ENCODE measurements at places on chromosomes 1 and 21.

GRCh38 chr1:938088-938683 is 14.5 kb downstream of the SAMD11 start:
- DNase-seq = no peak

GRCh38 chr21:45391743-45392572 is 13.0 kb upstream of the COL18A1 start:
- no peak for DNase-seq

- no peak for DNase-seq
Measured at GRCh38 chr1:154478639-154479038, 23.4 kb upstream of the TDRD10 start.

- DNase-seq = no peak
Measured at GRCh38 chr21:39961251-39961650, 94.0 kb downstream of the PCP4 start.

DNA sequence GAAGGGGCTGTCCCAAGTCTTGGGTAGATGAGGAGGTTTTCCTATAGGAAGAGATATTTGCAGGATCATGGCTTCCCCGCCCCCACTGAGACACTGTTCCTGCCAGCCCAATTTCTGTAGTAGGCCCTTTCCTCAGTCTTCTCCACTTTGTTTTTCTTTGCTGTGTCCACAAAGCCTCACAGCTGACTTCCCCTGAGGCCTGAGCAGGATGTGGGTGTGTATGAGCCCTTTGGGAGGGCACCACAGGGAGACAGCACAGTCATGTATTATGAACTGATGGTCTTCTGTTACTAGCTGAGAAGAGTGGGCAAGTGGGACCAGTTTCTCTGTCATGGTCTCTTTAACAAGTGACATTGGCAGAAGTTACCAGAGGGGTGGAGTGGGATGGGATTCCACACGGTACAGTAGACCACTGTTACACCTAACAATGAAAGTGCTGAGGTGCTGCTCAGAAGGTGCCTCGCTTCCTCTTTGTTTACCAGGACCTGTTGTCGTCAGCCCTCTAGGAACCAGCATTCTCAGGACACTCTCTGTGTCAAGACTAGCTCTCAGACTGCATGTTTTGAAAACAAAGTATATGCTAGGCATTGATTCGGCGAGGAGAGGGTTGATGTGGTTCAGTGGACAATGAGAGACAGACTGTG is 253.8 kb upstream of the HOOK1 start:
- DNase-seq = no peak

DNA sequence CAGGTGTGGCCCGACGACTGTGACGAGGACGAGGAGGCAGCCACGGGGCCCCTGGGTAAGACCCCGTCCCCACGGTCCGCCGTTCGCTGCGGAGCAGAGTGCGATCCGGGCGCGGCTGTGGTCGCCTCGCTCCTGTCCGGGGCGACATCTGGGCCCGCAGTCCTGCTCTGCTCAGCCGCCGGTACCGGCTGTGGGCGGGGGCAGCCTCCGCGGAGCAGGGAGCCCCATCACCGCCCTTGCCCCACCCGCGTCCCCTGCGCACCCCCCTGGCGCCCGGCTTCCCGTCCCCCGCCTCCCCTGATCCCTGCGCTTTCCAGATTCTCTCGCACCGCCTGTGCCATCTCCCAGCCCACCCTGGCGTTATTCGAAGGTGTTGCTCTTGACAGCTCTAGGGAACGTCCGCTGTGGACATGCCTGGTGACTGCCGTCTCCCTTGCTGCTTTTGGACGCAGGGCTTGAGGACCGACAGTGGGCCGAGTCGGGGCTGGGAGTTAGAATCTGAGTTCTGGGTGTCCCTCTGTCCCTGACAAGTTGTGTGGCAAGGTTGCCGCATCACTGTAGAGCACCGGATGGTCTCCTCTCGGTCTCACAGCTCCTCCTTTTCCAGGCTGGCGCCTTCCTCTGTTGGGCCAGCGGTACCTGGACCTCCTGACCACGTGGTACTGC is 596 bp downstream of the TOR3A start:
- DNase-seq = no peak

DNA sequence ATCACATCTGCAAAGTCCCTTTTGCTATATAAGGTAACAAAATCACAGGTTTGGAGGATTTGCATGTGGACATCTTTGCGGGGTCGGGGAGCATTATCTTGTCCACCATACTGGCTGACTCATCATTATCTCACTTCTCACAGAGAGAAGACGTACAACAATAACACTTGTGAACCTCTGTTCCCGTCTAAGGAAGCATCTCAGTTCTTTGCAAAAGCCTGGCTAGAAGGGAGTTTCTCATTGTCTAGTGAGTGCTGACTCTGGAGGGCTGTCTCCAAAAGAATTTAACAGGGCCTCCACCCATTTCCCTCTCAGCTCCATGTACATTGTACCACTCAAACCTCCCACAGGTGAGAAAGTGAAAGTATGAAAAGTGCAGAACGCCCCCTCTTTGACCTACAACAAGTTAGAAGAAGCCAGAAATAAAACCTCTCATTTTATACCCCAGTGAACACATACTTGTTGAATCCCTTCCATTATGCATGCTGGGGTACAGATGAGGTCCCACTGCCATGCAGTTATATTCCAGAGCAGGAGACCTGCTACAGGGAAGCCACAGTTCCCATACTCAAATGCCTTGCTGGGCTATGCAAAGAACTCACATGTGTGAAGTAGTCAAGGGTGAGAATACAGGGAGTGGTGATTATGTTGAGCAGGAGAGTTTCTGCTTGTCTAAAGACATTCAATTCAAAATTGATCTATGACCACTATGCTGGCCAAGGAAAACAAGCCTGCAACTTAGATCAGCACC is 121.7 kb upstream of the PRDX6 start:
- no peak for DNase-seq

DNA sequence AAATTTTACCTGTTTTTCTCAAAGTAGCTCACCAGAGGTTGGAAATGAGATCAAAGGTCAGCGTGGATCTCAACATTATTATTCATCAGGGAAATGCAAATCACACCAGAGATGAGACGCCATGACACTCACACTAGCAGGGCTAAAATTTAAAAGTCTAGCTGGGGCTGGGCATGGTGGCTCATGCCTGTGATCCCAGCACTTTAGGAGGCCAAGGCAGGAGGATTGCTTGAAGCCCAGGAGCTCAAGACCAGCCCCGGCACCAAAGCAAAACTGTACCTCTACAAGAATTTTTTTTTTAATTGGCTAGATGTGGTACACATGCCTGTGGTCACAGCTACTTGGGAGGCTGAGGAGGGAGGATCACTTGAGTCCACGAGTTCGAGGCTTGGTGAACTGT is 41.4 kb upstream of the PCBP3 start:
- DNase-seq = no peak

DNA sequence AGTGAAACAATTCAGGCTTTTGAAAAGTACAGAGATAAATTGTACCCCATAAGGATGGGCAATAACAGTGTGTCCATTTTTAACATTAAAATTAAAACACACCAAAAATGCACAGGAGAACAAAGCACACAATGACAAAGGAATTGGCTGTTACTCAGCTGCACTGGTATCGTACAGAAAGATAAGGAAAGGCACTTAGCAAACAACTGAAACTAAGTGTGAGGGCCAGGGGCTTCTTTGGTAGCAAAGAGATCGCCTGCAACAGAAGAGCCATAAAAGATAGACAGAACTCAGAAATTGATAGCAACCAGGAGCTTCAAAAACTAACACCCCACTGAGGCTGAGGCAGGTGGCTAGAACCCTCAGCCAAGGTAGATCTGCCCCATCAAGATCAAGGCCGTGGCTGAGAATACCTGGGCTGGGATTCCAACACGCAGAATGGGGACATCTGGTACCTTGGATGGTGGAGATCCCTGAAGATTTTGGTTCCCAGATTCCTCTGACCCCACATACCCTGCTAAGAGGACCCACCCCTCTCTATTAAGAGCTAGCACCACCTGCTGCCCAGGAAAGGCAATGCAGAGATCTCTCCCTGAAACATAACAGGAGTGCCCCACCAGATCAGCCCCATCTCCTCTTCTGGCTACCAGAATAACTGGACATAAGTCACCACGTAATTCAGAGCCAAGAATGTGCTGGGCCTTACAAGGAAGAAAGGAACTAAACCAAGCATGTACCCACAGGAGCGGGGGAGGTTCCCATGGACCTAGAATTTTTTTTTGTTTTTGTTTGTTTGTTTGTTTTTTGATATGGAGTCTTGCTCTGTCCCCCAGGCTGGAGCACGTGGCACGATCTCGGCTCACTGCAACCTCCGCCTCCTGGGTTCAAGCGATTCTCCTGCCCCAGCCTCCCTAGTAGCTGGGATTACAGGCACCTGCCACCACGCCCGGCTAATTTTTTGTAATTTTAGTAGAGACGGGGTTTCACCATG is 16.2 kb downstream of the PLEKHO1 start:
- no peak for DNase-seq

- DNase-seq = no peak
Measured at GRCh38 chr1:246681900-246682895, 42.0 kb upstream of the SCCPDH start.

DNA sequence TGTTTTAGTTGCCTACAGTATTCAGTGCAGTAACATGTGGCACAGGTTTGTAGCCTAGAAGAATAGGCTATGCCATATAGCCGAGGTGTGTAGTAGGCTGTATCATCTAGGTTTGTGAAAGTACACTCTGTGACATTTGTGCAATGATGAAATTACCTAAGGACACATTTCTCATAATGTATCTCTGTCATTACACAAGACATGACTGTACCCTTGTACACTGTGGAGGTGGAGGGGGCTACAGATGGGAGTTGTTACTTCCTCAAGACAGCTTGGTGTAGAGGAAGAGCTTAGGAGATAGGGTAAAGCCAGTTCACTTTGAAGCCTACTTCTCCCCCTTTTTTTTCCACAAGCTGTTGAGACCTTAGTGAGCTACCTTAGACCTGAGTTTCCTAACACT is 59.7 kb upstream of the RAVER2 start:
- no peak for DNase-seq

- DNase-seq = no peak
Measured at GRCh38 chr1:26212726-26213125, 21.3 kb upstream of the CEP85 start.
